ENCODE measurements at places on chromosomes 11 and 22.

GRCh38 chr11:23353611-23354010, 493.3 kb upstream of the CCDC179 start:
- DNase-seq = no peak

DNA sequence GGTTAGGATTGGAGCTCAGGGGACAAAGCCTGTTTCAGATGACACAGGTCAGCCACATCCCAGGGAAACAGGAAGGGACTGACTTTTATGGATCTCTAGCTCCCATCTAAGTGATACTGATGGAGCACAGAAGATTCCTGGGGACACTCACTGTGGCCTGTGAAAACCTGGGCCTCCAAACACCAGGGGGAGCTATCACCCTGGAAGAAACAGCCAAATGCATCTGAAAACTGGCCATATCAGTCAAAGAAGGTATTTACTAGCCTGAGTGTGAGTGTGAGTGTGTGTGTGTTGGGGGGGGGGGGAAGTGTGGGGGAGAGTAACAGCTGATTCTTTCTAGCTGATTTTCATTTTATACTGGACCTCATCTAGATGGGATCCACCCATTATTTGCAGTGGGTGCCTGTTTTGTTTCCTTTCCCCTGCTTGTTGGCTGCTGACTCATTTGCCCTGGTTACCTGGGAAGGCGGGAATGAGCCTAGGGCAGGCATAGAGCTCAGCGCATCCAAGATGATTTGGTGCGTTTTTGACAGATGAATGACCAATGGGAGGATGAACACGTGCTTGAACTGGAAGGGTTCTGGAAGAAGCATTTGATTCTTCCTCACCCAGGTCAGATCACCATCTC, 284.0 kb downstream of the KIRREL3 start:
- no peak for DNase-seq

- no peak for DNase-seq
These were observed 29.5 kb upstream of the IGSF9B start for GRCh38 chr11:133985981-133986944.

DNA sequence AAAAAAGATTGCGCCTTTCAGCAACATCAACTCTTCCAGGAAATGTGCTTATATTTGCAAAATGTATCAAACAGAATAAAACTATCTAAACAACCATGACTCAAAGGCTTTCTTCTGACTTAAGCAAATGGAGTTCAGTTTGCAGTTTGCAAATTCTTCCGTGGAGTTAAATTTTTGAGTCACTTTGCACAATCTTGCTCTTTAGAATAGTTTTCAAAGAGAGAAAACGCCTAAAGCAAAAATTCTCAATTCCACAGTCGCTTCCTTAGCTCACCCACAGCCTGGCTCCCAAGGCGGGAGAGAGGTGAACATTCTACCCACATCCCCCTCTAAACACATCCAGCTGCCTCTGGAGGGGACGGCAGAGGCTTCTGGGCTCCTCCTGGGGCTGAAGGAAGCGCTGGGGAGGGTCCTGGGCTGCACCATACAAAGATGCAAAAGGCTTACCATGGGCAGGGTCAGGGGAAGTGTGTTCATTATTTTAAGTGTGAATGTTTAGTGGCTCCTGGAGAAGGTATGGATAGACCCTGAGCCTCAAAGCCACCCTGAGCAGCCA, 1487.3 kb downstream of the TBC1D22A start:
- no peak for DNase-seq

DNA sequence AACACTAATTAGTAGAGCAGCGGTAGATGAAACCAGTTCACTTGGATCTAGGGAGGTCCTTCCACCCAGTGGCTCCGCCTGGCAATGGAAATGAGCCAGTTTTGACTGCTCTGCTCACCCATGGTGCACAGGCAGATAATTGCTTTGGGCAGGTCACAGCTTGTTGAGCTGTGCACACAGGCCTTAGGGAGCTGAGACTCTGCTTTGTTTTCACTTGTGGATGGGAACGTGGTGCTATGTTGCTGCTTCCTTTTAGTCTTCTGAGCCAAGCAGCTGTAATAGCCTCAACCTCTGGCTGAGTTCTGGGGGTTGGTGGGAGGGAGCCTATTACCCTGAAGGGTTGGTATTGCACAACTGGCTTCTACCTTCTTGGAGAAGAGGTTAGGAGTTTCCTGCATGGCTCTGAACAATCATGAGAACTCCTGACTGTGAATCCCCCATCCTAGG, 262.3 kb upstream of the MTNR1B start:
- DNase-seq = no peak

- no peak for DNase-seq
These were observed 1.2 kb upstream of the P2RX6 start for GRCh38 chr22:21013657-21014201.

DNA sequence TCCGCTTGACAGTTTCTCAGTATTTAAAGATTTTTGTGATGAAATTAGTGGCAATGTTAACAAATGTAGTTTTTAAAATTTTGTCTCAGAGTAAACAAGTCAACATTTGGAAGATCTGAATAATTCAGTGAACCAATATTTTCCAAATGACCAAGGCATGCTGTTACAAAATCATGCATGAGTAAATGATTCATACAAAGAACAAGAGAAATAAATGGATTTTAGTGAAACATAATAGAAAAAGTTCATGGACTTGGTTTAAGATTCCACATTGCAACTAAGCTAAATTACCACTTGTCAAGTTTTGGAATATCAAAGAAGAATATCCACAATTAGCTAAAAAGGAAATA, 125.7 kb upstream of the SNX19 start:
- no peak for DNase-seq

DNA sequence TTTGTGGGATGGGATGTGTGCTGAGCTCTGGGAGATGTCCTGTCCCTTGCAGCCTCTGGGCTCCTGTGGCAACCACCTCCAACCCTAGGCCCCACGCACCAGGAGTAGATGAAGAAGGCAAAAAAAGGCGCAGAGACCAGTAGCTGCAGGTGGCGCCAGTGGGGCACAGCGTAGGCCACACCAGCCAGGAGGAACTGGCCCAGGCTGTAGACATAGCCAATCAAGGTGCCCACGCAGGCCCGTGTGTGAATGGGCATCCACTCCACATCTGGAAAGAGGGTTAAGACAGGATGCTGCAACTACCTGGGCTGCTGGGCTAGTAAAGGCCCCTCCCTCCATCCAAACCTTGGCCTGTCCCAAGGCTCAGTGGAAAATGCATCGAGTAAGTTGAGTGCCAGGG, 3.0 kb downstream of the SLC22A6 start:
- DNase-seq = no peak
